ENCODE measurements at places on chromosomes 2 and 18. TPM values are rescaled to one million over a fixed set of nuclear protein-coding genes. Genes with fewer than 3 reads are reported as not detected.
A peak's percentile ranks its signal among the peaks of the same experiment; 100 is the strongest.

DNA sequence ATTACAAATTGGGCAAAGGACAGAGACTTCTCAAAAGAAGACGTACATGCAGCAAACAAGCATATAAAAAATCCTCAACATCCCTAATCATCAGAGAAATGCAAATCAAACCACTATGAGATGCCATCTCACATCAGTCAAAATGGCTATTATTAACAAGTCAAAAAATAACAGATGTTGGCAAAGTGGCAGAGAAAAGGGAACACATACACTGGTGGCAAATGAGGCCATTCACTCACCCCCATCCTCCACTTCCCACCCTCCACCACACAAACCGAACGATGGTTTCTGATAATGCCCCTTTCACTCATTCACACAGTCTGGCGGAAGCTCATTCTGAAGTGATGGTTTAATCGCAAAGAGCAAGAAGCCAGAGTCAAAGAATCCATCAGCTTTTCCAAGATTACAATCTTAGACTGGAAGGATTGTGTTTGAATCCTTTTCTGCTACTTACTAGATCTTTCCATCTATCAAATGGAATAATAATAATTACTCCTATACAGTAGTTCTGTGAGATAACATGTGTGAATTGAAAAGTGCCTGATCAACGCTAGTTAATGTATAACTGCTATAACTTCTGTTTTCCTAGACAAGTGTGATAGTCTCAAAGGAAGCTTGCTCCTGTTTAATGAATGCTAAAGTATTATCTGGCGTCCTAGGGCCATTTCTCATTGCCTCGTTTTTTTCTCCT is 16.9 kb upstream of the CD28 start:
- DNase-seq = no peak

The SCN9A gene
- 4.2 TPM for total RNA-seq

- no peak for DNase-seq
These were observed 63.4 kb downstream of the INPP4A start for GRCh38 chr2:98507891-98508708.

- peak; percentile 62 for DNase-seq
These were observed 33.1 kb downstream of the GPC1 start for GRCh38 chr2:240468303-240469238.

DNA sequence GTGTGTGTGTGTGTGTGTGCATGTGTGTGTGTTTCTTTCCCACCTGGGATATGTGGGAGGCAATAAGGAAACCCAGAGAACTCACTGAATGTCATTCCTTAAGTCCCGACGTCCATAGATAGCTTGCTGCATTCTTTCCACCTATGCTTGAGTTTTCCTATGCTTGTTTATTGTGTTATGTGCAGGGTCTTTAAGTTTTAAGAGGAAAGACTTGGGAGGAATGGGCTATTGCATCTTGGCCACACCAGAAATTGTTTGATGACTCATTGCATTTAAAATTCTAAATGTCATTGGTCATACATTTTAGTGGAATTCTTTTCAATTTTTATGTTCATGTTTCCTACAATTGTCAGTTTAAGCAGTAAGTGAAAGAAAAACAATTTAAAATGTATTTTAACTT is 33.7 kb downstream of the STARD6 start:
- no peak for DNase-seq

The IL1R2 gene
- total RNA-seq = 56.2 TPM

The CBLN2 gene
- total RNA-seq = 0.13 TPM

The CRYBA2 gene
- total RNA-seq = not detected

GRCh38 chr2:222217712-222218111 is 81.1 kb downstream of the PAX3 start:
- DNase-seq = no peak

- no peak for DNase-seq
These were observed 89.1 kb downstream of the SCN2A start for GRCh38 chr2:165328272-165328671.

DNA sequence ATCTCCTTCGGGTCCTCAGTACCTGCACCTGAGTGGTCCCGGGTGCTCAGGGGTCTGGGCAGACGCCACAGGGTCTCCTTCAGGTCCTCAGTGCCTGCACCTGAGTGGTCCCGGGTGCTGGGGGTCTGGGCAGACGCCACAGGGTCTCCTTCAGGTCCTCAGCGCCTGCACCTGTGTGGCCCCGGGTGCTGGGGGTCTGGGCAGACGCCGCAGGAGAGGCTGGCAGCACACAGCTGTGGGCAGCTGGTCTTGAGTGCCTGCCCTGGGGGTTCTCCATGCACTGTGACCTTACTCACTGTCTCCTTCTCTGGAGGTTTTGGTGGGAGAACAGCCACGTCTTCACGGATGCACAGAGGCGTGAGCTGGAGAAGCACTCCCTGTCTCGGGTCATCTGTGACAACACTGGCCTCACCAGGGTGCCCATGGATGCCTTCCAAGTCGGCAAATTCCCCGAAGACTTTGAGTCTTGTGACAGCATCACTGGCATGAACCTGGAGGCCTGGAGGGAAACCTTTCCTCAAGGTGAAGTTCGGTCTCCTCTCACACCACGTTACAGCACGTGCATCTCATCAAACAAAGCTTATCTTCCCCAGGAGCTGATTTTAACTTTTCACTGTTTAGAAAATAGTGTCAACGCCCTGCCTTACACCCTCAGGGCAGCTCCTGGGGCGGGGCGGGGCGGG is 82.6 kb downstream of the TPO start:
- DNase-seq = no peak

The TUBB8B gene
- total RNA-seq = not detected

GRCh38 chr2:191714925-191715324 is 37.0 kb downstream of the NABP1 start:
- no peak for DNase-seq

DNA sequence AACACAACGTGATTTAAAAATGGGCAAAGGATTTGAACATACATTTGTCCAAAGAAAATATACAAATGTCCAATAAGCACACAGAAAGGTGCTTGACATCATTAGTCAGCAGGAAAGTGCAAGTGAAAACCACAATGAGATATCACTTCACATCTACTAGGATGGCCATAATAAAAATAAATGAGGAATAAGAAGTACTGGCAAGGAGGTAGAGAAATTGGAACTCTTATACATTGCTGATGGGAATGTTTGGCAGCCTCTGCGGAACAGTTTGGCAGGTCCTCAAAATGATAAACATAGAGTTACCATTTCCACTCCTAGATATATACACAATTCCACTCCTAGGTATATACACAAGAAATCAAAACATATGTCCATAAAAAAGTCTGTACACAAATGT is 51.0 kb upstream of the PGAP1 start:
- DNase-seq = no peak

The CHST9 gene
- total RNA-seq = 2.0 TPM

DNA sequence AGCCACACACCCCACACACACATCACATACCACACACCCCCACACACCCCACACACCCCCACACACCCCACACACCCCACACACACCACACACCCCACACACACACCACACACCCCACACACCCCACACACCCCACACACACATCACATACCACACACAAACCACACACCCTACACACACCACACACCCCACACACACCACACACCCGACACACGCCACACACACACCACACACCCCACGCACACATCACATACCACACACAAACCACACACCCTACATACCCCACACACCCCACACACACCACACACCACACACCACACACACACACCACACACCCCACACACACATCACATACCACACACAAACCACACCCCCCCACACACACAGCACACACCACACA is 22.4 kb downstream of the TWIST2 start:
- no peak for DNase-seq

The ZNF24 gene
- 38.3 TPM for total RNA-seq

GRCh38 chr18:49650426-49650891 is 88.6 kb downstream of the LIPG start:
- DNase-seq = no peak

The IL36B gene
- not detected for total RNA-seq

The CCL20 gene
- not detected for total RNA-seq

The FBXO15 gene
- total RNA-seq = 0.33 TPM

The IL1B gene
- total RNA-seq = not detected

The UGT1A4 gene
- total RNA-seq = not detected

- no peak for DNase-seq
These were observed 37.4 kb upstream of the PPP1R1C start for GRCh38 chr2:181948227-181948626.

DNA sequence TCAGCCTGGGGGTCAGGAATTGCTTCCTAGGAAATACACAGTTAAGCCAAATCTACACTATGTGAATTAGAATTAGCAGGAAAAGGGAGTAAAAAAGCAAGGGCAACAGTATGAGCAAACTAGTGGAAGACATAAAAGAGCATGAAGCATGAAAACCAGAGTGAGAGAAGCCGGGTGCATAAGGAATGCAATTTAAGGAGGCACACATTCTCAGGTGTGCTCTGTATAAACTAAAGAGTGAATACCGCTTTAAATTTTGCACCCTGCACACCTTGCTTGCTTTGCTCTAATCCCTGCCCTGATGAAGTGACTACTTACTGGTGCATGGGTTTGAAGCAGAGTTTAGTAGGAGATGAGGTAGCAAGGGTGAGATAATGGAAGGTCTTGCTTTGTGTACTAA is 65.7 kb upstream of the EPHA4 start:
- DNase-seq = no peak
